ENCODE measurements at places on chromosomes 4 and X.

GRCh38 chr4:18075823-18076433 is 54.4 kb upstream of the LCORL start:
- no peak for DNase-seq

GRCh38 chrX:105179644-105180043 is 40.9 kb downstream of the TEX13A start:
- DNase-seq = no peak

- DNase-seq = no peak
These were observed 267.5 kb upstream of the AGTR2 start for GRCh38 chrX:115902995-115903394.

- no peak for DNase-seq
These were observed 266.8 kb downstream of the C4orf33 start for GRCh38 chr4:129362691-129363274.

GRCh38 chr4:86876894-86877685 is 15.1 kb downstream of the C4orf36 start:
- DNase-seq = no peak

- no peak for DNase-seq
These were observed 269.2 kb upstream of the NRK start for GRCh38 chrX:105553118-105553517.

GRCh38 chr4:131547506-131547981 is 1601.5 kb upstream of the PCDH10 start:
- no peak for DNase-seq

DNA sequence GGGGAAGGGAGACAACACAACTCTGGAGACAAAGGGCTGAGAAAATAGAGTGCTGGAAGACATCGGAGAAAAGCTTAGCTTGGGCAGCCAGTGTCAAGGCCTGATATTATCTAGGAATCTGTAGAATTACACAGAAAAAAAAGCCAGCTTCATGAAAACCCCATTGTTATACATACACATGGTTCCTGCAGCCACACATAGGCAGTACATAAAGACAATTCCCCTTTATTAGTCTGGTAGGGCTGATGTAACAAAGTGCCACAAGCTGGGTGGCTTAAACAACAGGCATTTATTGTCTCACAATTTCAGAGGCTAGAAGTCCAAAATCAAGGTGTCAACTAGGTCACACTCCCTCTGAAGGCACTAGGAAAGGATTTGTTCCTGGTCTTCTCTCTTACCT is 503.5 kb downstream of the MID1IP1 start:
- DNase-seq = no peak

DNA sequence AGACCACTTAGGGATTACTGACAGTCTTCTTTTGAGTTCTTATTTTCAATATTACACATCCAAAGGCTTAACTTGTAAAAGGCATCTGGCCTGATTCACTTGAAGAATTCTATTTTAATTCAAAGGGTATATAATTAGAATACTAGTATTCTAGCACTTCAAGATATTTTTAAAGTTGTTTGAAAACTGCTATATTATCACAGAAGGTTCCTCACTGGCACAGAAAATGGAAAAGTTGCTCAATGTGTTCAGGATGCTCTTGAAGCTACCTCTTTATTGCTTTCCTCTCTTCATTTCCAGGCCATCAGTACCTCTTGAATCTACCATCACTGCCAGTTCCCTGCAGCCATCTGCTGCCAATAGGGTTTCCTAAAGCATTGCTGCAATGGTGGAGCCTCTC is 271.4 kb downstream of the KCNIP4 start:
- no peak for DNase-seq

DNA sequence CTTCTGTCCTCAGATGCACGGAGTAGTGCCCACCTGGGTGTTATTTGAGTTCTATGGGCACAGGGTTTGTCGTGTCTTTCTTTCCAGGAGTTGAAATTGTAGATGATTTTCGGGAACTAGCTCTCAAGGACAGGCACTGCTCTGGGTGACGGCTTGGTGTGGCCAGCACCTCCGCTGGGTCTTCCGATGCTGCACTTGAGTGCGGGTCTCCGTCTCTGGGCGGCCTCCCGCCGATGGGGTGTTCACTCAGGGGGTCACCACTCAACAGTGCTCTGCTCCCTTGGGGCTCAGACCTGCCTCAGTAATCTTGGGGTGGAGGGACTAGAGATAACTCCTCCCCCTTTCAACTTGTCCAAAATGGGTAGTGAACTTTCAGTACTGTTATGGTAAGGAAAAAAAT is 2.5 kb downstream of the ZFP92 start:
- no peak for DNase-seq

GRCh38 chr4:165464813-165465381 is 86.1 kb downstream of the CPE start:
- DNase-seq = no peak

- DNase-seq = no peak
These were observed 1.5 kb upstream of the MSMO1 start for GRCh38 chr4:165325732-165326512.

DNA sequence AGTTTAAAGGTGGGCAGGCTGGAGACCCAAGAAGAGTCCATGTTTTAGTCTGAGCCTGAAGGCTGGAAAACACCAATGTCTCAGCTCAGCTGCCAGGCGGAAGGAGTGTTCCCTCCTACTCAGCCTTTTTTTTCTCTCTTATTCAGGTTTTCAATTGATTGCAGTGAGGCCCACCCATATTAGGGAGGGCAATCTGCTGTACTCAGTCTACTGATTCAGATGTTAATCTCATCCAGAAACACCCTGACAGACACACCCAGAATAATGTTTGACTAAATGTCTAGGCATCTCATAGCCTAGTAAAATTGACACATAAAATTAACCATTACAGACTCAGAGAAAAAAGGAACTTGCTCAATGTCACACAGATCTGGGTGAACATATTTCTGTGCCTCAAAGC is 347.1 kb downstream of the GBA3 start:
- DNase-seq = no peak

DNA sequence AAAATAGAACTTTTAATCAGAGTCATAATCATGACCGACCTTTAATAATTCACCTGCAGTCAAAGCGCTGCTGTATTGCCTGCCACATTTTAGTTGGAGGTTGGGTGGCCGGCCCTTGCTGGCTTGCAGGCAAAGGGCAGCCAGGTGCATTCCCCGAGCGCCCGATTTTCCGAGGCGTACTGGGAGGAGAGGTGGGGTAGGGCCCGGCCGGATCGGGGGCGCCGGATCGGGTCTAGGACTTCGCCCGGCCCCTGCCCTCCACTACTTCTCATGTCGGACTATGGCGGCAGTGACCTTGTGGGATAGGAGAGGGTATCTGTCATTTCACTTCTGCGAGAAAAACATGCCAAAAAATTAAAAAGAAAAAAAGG is 2.5 kb upstream of the RS1 start:
- DNase-seq = no peak

DNA sequence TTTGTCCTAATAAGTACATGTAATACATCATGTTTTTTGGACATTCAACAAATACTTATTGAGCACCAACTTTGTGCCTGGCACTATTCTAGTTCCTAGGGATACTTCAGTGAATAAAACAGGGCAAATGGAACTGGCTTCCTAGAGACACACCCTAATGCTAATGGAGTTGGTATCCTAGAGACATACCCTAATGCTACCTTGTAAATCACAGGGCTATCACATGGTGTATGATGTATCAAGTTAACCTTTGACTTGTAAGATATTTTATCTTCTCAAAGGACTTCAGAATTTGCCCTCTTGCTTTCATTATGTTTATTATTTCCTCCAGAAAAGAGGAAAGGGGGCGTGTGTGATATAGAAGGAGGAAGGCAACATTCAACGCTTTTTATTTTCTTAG is 10.1 kb downstream of the GK start:
- DNase-seq = no peak

DNA sequence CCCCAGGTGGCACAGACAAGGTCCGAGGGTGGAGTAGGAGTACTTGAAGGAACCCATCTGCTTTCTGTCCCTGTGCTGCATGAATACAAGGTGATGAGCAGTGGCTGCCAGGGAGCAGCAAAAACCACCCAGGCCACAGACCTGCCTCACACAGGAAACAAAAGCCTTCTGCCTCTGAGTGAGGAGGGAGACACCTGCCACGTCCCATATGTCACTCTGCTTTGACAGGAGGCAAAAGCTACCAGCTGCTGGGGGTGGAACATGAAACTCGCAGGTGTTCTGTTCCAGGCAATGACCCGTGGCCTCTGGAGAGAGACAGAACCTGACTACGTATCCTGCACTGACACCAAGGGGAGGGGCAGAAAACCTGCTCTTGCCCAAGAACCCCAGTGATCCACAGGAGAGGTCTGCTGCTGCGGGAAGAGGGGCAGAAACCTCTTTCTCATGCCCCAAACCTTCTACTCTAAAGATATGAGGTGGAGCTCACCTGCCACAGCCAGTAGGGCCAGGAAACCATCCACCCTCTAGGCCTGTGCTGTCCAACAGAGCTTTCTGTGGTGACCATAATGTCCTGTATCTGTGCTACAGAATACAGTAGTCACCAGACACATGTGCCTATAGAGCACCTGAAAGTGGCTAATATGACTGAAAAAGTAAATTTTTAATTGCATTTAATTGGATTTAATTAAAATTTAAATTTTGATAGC is 172.9 kb downstream of the PRDM5 start:
- no peak for DNase-seq

GRCh38 chrX:39247536-39247935 is 446.3 kb downstream of the MID1IP1 start:
- no peak for DNase-seq

DNA sequence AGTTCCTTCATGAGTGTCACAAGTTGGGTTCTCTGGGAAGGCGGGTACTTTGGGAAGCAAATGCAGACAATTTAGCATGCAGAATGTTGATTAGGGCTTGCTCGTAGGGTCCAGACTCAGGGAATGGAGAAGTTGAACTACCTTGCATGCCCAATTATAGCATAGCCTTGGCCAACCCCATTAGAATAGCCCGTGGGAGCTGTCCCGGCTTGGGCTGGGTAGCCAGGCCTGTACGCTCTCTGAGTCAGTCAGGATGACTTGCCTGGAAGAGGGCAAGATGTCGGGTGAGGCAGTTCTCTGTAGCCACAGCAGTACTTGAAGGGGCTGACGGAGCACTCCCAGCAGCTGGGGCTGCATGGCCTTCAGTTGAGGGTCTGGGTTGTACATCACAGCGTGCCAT is 19.5 kb downstream of the KIAA0232 start:
- DNase-seq = no peak

DNA sequence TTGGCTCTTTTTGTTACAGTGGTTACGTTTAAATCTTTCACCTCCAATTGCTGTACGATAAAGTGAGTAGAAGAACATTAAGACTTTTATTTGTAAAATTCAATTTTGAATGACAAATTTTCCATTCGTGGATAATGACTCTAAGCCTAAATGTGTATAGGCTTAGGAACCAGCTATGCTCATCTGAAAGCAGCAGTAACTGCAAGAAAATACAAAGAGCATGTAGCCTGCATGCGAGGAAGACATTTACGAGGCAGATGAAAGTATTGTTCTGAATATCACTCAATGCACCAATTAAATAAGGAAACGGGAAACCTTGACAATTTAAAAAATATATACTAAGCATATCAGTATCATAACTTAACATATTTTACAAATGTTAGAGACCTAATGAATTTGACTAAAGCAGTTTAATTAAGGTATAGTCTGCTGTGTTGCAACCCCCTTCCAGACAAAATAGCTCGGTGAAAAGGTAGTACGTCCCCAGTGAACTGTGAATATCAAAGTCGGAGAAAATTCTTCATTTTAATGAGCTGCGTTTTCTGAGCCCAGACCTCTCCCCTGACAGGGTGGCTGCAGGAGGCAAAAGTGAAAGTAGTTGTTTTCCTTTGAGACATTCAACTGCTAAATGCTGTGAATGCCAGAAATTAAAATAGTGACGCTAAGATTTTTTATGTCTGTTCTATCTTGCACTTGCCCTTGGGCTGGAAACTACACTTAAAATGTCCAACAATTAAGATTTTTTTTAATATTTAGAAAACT is 1236.5 kb upstream of the TENM3 start:
- DNase-seq = no peak

DNA sequence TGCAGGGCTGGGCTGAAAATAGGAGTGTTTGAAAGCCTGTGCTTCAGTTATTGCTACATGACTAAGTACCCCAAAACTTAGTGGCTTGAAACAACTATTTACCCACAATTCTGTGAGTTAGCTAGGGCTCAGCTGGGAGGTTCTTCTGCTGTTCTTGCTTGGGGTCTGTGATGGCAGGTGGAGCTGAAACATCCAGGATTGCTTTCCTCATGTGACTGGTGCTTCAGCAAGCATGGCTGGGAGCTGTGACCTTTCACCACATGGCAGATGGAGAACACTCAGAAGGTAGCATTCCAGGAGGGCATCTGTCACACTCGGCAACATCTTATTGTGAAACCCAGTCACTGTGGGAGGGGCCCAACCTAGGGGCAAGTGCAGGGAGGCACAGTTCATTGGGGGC is 57.0 kb upstream of the TBC1D14 start:
- no peak for DNase-seq

DNA sequence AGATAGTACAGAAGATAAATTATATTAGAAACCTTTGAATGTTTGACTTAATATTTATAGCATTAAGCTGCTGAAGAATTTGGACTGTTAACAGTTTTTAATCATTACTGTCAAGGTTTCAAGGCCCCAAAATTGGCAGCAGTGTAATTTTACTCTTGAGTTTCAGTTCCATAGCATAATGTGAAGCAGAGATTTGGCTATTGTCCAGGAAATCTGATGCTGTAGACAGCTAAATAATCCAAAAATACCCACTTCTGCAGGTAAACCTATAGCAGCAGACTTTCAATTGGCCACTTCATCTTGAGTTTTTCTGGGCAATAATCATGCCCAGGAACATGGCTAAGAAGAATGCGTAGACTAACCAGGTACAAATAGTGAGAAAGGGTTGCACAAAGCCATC is 85.0 kb downstream of the RCHY1 start:
- no peak for DNase-seq

DNA sequence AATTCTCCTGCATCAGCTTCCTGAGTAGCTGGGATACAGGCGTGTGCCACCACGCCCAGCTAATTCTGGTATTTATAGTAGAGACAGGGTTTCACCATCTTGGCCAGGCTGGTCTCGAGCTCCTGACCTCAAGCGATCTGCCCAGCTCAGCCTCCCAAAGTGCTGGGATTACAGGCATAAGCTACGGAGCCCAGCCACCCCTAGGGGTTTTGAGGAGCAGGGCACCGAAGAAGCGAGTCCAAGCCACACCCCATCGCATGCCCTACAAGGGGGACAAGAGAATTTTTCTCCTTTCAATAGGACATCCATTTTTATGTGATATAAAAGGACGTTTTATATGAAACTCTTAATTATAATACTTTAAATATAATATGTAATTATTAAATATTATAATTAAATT is 13.9 kb upstream of the KLF3 start:
- no peak for DNase-seq

DNA sequence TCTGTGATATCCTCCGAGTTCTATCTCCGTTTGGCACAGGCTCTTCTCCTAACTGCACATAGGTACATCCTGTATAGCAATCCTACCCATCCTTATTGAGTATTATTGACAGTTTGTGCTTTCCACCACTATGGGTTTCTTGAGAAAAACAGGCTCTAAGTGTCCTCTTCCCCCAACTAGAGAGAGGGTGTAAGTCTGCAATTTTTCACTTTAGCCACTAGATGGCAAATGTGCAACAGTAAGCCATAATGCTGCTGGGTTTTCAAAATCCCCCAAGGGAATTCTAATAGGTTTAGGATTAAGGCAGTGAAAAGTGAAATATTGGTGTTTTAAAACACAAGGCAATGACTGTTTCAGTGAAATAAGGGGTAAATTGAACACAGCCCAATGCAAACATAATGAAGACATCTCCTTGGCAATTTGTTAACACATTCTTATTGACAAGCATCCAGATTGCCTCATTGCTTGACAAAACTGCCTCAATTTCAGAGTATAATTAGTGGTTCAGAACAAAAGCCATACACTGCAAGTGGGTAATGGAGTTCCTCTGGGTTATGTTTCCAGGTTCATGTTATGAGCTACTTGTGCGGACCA is 239.0 kb upstream of the HTR2C start:
- no peak for DNase-seq

Measured in activated CD8-positive, alpha-beta memory T cell treated with anti-CD3 and anti-CD28 coated beads for 4 hours (primary cell).